ENCODE measurements at places on chromosomes 2 and 18.

DNA sequence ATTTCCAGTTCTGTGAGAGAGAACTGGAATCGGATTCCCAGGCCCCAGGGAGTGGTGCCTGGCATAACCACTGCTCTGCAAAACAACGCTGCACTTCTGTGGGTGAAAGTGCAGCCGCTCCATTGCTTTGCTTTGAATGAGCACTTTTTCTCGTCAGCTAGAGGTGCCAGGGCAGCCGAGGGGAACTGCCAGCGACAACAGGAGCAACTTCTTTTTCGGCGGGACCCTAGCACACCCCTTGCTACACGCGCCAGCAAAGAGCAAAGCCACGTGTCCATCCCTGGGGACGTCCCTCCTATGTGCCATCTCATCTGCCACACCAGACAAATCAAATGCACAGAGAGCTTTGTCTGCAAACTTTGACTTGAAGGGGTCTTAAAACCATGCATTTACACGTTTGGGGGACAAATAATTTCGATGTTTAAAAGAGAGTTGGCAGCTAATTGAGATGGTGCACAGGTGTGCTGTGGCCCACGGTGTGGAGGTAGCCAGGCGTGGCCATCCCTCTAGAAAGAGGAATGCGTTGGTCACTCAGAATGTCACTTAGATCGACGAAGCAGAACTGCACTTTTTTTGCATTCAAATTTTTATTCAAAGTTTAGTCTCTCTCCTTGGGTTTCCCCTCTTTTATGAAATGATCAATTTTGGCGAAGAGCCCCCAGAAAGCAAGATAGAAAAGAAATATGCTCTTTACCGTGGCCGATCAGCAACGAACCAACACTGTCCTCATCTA, 151.8 kb downstream of the MBP start:
- no peak for DNase-seq

DNA sequence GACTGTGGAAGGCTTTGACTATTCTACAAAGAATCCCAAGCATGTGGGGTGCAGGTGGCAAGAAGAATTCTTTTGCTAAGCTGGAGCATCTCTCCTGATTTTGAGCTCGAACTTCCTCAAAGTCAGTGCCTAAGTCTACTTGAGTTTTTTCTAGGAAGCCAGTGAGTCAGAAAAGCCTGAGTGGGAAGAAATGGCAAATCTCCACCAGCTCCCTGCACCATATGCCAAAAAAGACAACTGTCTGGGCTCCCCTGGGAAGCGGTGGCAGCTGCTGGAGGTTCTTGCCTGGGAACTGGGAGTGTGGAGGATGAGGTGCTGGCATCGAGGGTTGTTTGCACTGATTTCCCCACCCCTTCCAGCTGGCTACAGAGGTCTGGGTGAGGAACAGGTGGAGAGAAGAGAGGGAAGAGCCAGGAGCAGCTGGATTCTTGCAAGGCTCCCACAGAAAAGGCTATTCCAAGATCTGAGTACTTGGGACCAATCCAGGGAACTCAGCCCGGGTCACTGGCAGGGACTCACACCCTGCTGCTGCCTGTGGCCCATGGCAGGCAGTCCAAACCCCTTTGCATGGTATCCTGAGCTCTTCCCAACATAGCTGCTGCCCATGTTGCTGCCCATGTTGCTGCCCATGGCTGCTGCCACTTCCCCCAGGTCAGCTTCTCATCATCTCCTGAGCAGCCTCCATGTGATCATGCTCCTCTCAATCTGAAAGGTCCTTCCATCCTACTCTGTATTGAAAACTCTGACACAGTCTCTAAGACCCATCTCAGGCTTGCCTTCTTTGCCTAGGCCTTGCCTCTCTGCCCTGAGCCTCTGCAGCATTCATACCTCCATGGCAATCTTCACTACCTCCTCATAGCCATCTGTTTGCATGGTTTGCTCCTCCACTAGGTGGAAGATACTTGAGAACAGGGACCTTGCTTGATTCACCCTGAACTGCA, 128.3 kb upstream of the SPATS2L start:
- DNase-seq = no peak

DNA sequence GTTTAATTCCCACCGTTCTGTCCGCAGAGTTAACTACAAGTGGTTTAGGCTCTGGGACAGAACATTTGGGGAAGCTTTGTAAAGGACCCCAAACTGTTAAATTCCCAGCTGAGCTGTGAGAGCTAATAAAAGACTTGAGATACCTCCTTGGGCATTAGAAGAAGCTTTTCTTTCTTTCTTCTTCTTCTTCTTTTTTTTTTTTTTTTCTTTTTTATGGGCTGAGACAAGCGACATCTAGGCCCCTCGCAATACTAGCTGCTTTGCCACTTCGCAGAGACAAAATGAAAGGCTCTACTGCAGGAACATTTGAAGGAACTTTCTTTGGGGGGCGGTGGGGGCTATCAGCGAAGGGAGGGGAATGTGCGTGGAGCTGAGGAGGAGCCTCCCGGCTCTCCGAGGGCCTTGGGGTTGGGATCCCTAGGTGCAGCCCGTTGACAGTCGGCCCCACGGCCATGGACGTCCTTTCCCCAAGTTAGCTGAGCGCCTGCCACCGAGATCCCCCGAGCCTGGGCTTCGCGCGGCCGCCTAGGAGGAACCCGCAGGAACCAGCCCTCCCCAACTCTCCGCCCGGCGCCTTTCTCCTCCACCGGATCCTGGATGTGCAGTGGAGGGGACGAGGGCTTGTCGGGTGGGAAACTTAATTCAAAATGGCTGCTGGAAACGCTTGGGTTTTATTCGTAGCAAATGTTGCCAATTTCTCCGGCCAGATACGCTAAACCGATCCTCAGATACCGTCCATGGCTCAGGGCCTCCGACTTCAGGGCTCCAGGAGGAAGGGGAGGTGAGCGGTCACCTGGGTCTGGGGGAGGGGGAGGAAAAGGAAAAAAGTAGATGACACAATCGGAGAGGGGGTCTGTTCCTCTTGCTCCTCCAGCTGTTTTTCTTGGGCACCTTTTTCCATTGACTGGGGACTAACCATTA, 4.2 kb downstream of the MEIS1 start:
- DNase-seq = no peak

GRCh38 chr2:197238043-197238365, 72.6 kb downstream of the ANKRD44 start:
- no peak for DNase-seq

DNA sequence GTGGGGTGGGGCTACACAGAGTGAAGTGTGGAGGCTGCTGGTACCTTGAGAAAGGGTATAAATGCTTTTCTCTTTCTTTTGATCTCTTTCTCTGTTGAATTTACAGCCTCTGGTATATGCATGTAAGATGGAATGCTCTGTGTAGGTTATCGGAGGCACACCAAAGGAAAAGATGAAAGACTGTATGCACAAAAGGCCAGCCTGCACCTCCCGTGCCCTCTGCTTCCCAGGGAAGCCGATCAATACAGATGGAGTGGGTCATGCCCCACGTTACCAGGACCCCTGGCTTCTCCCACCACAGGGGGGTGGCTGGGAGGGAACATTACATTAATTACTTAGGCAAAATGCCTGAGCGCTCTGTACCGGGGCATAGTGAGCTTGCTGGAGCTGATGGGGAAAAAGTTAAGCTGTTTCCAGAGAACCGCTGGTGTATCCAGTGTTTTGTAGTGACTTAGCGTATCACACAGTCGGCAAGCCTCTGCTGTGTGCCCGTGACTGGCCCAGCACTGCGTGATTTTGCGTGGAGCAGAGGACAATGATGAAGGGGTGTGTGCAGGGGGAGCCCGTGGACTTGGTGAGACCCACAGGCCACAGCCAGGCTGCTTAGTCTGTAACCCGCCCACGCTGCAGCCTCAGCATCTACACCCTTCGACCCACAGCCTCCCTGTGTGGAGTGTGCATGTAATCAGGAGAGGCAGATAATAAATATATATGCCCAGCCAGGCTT, 8.0 kb downstream of the ALLC start:
- no peak for DNase-seq

DNA sequence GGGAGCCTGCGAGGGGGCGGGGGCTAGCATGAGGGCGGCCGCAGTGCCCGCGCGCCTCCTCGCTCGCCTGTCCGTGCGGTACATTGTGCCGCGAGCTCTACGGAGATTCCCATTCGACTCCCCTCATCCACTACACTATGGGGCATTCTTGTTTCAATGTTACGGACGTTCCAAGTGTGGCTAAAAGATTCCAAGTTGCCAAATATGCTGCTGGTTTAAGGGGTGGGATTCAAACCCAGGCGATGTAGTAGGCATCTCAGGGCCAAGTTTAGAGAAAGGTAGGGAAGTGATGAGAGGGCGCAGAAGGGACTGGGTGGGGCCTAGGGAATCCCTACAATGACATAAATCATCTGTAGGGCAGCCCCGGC, 10.0 kb upstream of the CRYBA2 start:
- DNase-seq = no peak

GRCh38 chr2:136253288-136254004, 135.5 kb upstream of the CXCR4 start:
- DNase-seq = peak; percentile 12

DNA sequence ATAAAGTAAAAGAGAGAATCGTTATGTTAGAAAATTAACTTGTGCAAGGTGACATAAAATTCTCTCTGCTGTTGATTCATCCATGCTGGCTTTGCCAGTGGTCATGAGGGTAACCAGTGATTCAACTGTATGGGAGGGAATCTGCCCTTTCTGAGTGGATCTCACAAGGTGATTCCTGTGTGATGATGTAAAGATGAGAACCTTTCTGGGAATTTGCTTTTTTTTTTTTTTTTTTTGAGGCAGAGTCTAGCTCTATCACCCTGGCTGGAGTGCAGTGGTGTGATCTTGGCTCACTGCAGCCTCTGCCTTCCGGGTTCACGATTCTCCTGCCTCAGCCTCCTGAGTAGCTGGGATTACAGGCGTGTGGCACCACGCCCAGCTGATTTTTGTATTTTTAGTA, 23.3 kb downstream of the RAB31 start:
- no peak for DNase-seq

DNA sequence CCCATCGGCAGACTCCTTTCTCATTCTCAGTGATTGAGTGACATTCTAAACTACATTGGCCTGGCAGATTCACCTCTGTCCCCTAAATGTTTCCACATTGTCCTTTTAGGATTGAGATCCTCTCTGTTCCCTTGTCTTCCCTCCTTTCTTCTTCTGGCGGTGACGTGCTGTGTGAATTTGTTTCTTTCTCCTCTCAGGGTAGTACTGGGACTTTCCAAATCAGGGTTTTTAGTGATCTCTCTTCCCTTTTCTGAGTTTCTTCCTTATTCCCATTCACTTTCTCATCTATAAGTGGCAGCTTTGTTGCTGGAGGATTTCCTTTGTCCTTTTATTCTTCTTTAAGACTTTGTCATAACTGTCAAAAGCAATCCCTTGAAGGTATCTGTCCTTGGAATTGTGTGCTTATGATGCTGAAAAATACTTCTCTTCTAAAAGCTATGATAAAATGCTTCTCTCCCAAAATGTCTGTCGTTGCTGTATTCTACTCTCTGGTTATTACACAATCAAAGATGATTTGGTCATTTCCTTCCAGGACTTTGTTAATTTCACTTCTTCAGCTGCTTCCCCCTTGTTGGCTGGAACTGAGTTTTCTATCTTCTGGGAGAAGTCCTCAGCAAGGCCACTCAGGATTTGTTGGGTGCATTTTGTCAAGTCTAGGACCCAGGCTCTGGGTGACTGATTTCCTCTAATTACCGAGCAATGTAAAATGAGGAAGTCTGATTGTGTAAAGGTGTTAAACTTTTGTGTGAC, 4.9 kb upstream of the IL1B start:
- DNase-seq = no peak

- peak; percentile 19 for DNase-seq
These were observed 35.2 kb downstream of the SKA1 start for GRCh38 chr18:50410008-50410407.

DNA sequence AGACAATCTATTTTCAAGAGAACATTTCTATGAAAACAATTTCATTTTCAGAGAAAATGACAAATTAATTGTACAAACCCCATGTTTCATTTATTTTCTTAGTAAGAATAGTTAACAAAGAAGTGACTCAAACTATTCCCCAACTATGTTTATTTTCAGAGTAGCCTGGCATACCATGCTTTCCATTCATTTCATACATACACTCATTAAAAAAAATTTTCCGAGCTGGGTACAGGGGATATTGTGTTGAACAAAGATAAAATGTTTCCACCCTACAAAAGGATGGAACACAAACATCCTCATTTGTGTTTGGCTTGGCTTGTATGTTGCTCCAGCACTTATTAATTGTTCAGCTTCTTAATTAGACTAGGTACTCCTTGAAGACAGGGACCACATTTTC, 331.4 kb downstream of the EXOC6B start:
- no peak for DNase-seq

- no peak for DNase-seq
These were observed 3.9 kb downstream of the MARCO start for GRCh38 chr2:118945881-118946280.

DNA sequence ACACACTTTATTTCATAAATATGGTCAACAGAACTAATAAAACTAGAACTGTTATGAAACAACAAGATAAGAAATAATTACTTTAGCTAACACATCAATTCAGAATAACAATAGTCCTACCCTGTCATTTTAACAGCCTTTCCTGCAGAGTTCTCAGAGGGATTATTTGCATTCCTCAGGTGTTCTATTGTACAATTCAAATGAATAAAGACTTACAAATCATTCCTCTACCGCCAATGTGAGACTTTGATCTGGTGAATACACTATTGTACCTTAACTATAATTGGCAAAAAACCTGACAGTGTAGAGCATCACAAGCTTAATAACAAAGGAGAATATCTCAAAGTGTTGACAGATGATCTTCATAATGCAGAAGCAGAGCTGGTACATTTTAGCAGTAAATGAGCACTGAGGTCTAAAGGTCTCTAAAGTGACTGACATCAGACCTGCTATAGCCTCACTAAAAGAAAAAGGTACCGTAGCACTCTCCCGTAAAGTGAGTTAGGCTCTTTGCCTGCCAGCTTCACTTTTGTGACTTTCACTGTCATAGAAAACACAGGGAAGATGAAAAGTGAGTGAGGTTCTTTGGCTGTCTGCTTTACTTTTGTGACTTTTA, 118.8 kb upstream of the SP3 start:
- no peak for DNase-seq

- no peak for DNase-seq
These were observed 154.0 kb downstream of the INHBB start for GRCh38 chr2:120499784-120500495.

GRCh38 chr18:49581371-49581770, 19.5 kb downstream of the LIPG start:
- no peak for DNase-seq

GRCh38 chr2:100753881-100754280, 66.1 kb upstream of the NPAS2 start:
- no peak for DNase-seq

- no peak for DNase-seq
These were observed 143.9 kb upstream of the DLX2 start for GRCh38 chr2:172246649-172247048.

DNA sequence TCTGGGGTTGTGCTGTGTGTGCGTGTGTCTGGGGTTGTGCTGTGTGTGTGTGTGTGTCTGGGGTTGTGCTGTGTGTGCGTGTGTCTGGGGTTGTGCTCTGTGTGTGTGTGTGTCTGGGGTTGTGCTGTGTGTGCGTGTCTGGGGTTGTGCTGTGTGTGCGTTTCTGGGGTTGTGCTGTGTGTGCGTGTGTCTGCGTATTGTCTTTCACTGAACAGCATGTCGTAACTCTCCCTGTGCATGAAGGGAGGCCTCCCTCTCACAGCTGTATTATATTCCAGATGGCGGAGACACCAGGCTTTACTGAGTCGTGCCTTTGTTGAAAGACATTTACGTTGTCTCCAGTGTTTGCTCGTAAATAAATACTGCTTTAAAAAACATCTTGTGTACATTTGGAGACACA, 5.9 kb downstream of the ACKR3 start:
- DNase-seq = no peak

- DNase-seq = no peak
These were observed 35.5 kb upstream of the PTMA start for GRCh38 chr2:231672617-231673347.
